ENCODE measurements at places on chromosomes 13 and 19.

GRCh38 chr13:66137384-66137783 is 1092.8 kb downstream of the PCDH9 start:
- DNase-seq: no peak

DNA sequence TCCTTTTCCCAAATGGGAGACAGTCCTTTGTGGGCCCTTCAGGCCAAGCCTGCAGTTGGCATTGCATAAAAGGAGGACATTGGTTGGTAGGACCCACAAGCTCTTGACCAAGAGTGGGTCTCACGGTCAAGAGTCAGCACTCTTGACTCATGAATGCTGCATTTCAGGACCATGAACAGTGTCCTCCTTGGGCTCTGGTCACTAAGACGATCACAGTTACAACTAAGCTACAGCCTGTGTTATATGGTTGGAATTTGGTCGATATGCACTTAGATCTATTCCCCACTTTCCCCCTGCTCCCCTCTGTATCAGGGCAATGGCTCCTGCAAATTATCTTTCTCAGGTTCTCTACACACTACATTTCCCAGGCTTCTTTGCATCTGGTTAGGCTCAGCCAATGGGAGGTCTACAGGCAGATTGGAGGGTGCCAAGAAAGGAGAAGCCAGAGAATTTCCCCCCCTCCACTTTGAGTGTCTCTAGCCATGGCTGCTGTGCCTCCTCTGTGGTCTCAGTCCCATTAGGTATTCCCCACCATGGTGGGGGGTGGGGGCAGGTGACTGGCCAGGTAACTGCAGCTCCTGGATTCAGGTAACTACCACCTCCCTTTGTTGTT is 3.1 kb upstream of the OLFM2 start:
- no peak for DNase-seq

DNA sequence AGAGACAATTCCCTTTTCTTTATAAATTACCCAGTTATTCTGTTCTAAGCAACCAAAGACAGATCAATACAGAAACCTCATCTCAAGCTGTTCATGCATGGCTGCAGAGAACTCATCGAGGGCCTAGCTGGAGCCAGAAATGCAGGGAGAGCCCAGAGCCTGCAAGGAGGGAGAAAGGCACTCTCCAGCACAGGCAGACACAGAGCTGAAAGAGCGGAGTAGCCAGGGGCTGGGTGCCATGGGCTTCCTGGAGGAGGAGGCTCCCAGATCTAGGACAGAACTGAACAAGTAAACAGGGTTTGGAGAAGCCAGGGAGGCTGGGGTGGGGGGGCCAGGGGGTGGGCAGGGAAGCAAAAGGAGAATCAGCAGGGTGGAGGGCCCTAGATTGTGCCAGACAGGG is 144.2 kb upstream of the ZNF507 start:
- no peak for DNase-seq

DNA sequence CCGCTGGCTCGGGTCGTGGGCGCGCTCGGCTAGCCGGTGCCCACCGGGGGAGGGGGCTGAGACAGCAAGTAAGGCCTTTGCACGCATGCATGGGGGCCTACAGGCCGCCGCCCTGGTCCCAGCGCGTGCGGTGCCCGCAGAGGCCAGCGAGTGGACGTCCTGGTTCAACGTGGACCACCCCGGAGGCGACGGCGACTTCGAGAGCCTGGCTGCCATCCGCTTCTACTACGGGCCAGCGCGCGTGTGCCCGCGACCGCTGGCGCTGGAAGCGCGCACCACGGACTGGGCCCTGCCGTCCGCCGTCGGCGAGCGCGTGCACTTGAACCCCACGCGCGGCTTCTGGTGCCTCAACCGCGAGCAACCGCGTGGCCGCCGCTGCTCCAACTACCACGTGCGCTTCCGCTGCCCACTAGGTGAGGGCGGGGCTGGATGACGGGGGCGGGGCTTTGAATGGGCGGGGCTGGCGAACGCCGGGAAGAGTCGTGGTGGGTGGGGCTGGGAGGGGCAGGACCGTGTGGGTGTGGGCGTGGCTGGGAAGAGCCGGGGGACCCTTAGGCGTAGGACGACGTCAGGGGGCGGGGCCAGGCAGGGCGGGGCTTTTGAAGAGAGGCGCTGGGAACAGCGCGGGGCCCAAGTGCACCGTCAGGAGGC is 2.1 kb downstream of the CILP2 start:
- DNase-seq: peak; percentile 81

- DNase-seq: no peak
Measured at GRCh38 chr19:15091918-15092753, 10.1 kb downstream of the OR1I1 start.

GRCh38 chr19:51621178-51621577 is 9.0 kb downstream of the SIGLEC5 start:
- no peak for DNase-seq

DNA sequence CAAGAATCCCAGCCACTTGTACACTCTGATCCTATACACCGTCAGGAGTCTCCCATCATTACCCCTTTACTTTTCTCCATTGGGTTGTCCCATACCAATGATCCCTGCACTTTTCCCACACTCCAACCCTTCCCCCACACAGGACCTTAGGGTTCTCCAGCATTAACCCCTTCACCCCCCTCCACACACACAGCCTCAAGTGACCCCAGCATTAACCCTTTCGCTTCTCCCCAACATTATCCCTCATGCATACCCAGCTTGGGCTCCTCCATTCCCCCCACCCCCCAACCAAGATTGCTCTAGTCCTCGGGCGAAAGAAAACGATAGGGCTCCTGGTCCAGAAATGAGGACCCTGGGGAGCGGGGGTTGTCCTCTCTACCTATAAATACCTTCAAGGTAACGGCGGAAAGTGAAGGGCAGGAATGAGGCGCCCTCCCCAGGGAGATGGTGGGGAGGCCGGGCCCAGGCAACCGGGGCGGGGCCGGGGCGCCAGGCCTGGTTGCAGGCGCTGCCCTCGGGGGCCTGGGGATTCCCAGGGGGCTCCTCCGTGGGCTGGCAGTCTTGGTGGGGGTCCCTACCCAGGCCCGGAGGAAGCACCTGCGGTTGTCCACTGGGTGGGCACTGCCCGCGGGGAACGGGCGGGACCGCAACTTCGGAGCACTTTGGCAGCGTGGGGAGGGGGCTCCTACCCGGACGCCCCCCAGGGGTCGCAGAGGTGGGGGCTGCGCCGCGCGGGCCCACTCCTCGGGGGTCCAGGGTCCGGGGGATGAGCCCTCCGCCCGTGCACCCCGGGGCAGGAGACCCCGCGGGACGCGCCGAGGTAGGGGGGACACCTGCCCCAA is 757 bp downstream of the WIZ start:
- DNase-seq: peak; percentile 67

GRCh38 chr19:32917616-32917996 is 48.0 kb upstream of the SLC7A9 start:
- DNase-seq: no peak

GRCh38 chr13:67155898-67156722 is 74.0 kb downstream of the PCDH9 start:
- no peak for DNase-seq

GRCh38 chr13:25068810-25069209 is 27.1 kb upstream of the PABPC3 start:
- no peak for DNase-seq

- DNase-seq: no peak
Measured at GRCh38 chr19:4443966-4444764, 13.4 kb downstream of the UBXN6 start.

DNA sequence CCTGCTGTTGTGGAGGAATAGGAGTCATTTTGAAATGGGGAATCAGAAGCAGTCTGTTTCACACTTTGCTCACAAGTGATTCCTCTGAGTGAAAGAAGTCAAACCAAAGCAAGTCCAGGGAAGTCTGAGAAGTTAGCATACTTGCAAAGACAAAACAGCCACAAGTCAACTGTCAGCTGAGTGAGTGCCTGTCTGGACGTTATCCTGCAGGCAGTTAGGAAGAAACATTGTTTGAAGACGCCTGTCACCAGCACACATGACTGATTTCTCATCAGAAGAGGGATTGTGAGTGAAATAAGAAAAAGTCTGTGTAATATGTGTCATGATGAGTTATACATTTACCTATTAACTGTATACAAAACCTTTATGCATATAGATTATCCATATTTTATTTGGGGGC is 153.5 kb downstream of the KCNRG start:
- DNase-seq: no peak

DNA sequence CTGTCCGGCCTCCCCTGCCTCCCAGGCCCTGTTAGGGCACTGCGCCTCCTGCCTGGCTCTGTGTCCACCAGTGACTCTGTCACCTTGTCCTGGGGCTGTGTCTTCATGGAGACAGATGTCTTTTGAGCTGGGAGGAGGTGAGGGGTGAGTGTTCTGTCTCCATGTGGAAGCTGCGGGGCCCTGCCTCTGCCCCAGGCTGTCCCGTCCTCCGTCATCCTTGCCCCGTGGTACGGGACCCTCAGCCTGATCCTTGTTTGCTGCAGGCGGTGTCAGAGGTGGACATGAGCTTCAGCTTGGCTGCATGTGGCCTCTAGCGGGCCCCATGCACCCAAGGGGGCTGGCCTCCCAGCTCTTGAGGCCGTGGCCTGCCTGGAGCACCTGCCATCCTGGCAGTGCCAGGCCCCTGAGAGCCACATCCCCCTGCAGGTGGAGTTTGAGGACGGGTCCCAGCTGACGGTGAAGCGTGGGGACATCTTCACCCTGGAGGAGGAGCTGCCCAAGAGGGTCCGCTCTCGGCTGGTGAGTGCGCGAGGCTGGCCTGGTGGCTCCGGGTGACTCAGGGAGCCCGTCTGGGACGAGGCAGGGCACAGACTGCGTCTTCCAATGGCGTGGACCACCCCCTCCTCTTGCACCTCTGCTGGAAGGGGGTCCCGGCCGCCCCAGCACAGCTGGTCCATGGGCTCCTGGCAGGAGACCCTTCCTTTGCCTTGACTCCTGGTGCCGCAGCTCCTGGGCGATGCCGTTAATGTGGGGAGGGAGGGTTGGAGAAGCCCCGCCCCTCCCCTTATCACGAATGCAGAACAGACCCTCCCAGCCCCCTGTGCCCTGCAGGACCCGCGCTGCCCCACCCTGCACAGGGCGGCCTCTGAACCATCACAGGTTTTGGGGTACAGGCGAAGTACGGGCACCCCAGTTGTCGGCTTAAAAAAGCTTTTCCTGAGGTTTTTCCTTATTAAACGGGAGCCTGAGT is 181.3 kb downstream of the KDM4B start:
- DNase-seq: peak; percentile 65

- DNase-seq: peak; percentile 7
Measured at GRCh38 chr13:68023838-68024581, 793.9 kb upstream of the PCDH9 start.

DNA sequence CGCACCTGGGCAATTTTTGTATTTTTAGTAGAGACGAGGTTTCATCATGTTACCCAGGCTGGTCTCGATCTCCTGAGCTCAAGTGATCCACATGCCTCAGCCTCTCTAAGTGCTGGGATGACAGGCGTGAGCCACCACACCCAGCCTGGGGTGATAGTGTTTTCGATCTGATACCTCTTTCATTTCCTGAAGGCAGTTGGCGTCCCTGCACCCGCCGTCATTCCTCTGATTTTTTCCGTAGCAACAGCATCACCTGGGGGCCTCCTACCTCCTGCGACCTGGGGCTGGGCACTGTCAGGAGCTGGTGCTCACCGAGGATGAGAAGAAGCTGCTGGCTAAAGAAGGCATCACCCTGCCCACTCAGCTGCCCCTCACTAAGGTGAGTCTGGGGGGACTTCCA is 10.8 kb downstream of the CREB3L3 start:
- DNase-seq: no peak

DNA sequence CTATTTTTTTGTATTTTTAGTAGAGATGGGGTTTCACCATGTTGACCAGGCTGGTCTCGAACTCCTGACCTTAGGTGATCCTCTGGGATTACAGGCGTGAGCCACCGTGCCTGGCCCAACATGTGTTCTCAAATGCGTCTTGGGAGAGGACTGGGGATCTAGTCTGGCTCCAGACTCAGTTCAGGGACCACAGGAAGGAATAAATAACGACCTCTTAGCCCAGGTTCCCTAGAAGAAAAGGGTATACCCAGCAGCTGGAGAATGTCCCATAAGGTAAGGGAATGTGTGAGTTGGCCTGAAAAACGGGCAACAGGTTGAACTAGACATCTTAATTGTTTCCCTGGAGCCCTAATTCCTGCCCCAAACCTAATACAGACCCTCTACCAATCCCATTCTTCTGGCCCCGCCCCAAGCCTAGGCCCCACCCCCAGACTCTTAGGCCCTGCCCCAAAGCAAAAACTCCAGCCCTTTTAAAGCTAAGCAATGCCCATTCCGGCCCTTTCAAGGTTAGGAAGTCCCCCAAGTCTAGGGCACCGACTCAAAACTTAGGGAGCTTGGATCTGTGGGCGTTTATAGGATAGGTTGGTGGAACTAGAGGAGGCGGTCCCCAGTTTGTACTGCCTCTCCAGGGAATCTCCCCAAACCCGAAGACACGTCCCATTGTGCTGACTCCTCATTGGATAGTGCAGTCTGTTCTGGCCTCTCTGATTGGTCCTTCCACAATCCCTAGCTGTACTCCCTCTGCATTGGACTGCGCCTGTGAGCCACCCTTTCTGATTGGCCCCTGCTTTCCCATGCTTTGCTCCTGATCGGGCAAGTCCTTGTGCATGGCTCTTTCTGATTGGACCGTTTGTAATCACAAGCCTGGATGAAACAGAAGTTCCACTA is 5.4 kb upstream of the LRFN1 start:
- no peak for DNase-seq

DNA sequence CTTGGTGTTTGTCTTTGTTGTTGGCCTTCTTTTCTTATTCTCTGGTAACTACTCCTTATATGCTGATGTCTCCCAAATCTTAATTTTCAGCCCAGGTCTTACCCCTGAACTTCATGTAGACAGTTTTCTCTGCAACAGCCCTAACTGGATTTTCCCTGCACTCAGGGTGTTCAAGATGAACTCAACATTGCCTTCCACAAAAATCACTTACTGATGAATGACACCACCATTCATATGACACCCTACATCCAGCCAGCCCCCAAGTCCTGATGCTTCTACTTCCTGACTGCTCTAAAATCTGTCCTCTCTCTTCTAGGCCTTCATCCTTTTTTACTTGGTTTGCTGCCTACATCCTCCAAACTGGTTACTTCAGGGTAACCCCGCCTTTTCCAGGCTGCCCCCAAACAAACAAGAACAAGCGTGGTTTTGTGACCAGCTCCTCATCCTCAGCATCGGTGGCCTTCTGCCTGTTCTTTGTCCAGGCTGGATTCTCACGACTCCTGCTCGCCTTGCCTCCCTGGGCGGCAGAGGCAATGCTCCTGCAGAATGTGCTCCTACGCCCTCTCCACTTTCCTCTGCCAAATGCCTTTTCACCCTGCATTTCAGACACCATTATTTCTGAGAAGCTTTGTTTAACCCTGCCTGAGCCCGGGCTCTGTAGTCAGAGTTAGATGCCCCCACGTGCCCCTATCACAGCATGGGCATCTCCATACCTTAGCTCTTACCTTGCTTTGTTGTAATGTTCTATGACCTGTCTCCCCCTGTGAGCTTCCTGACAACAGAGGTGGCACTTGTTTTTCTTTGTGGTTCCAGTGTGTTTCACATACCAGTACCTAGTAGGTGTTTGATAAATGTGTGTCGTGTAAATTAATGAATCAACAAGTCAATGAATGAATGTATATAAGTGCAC is 61.8 kb downstream of the WDFY2 start:
- DNase-seq: peak; percentile 38

GRCh38 chr19:7904074-7905020 is 670 bp downstream of the MAP2K7 start:
- DNase-seq: no peak

Data from H1 (cell line).